ENCODE measurements at places on chromosomes 6 and 20. TPM values are rescaled to one million over a fixed set of nuclear protein-coding genes. Genes with fewer than 3 reads are reported as not detected.

Gene RAET1L
- total RNA-seq: not detected

Gene TRAPPC3L
- total RNA-seq: not detected

Gene NRSN2
- total RNA-seq: 3.1 TPM

Gene CLIC1
- total RNA-seq: 37.7 TPM

Gene DSP
- total RNA-seq: 67.5 TPM

Gene RIPOR3
- total RNA-seq: 20.1 TPM

Gene BPIFB4
- total RNA-seq: not detected

Gene HMGCLL1
- total RNA-seq: 0.23 TPM

Gene HLA-DRA
- 24.4 TPM for total RNA-seq

Gene LAMA2
- 5.3 TPM for total RNA-seq

Gene SLC32A1
- not detected for total RNA-seq

Gene ZNF343
- 4.3 TPM for total RNA-seq

Gene MRAP2
- total RNA-seq: 0.13 TPM

Gene TBXT
- not detected for total RNA-seq

Gene COL11A2
- 0.55 TPM for total RNA-seq

Gene PRSS35
- not detected for total RNA-seq

Gene NANP
- 1.4 TPM for total RNA-seq

Gene FOXA2
- 18.9 TPM for total RNA-seq

Gene SYNDIG1
- not detected for total RNA-seq

Gene ZBP1
- 0.08 TPM for total RNA-seq

Gene EYA4
- not detected for total RNA-seq

Gene TRIM31
- total RNA-seq: not detected

Gene TOX2
- 3.5 TPM for total RNA-seq

Gene PAQR8
- total RNA-seq: 0.75 TPM

Gene PTPRT
- total RNA-seq: 0.88 TPM

Gene SYCP2L
- total RNA-seq: 0.43 TPM

Gene OR2H1
- total RNA-seq: not detected

Gene CLPSL2
- total RNA-seq: not detected

Gene PRPH2
- total RNA-seq: not detected

Gene GABRR1
- total RNA-seq: not detected

Gene IMPG1
- total RNA-seq: not detected

Gene MEI4
- total RNA-seq: 0.10 TPM

Gene EMILIN3
- 0.30 TPM for total RNA-seq

Gene TRIM40
- not detected for total RNA-seq

Gene STMND1
- total RNA-seq: not detected

Gene GZF1
- 4.4 TPM for total RNA-seq

Gene ANGPT4
- total RNA-seq: 0.05 TPM

Gene ZNF165
- 0.53 TPM for total RNA-seq

Gene SULF2
- total RNA-seq: 110 TPM

Gene RBPJL
- total RNA-seq: 0.23 TPM

Gene AGPAT4
- 0.88 TPM for total RNA-seq

Gene PNLDC1
- total RNA-seq: 0.23 TPM

Gene OR2B6
- not detected for total RNA-seq

Gene RPL10A
- 411 TPM for total RNA-seq

Gene SUPT3H
- 1.2 TPM for total RNA-seq

Gene TPX2
- 2.0 TPM for total RNA-seq

Gene BLCAP
- 70.4 TPM for total RNA-seq

Gene CPNE5
- total RNA-seq: 0.25 TPM

Gene YWHAB
- 52.5 TPM for total RNA-seq

Gene TAGAP
- total RNA-seq: 0.45 TPM

Gene KCNQ2
- total RNA-seq: not detected

Gene FAM83B
- total RNA-seq: 0.15 TPM

Gene PRRT1
- total RNA-seq: 0.38 TPM
